Iris pigment epithelial cell (primary cell): ENCODE measurements at places on chromosomes 7 and 10.
A peak's percentile ranks its signal among the peaks of the same experiment; 100 is the strongest.

DNA sequence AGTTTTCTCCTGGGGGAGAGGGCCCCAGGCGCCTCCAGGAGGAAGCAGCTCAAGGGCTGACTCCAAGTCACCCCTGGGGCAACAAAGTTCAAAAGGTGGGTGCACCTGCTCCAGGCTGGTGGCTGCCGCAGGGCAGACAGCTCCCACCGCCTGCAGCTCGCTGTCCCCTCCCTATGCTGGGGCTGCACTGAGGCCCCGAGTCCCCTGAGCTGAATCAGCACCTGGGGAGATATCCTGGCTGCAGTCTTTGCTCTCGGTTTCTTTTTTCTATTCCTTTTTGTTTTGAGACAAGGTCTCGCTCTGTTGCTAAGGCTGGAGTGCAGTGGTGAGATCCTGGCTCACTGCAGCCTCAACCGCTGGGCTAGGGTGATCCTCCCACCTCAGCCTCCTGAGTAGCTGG is 183.4 kb downstream of the DNAJB6 start:
- no peak for DNase-seq

DNA sequence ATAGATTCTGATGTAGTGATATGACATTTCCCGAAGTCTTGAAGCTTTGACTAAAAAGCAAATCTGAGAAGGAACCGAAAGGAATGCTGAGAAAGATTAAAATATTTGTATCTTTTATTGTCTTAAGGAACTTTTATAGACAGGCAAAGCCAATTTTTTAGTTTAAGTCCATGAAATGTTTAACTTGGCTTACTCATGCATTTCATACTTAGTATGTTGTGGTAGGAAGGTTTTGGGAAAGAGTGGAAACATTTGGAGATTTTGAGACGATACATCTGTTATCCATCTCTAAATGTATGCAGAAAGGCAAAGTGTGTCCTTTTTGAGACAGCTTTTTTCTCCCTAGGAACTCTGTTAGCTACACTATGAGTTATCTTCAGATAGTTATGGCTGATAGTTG is 10.1 kb downstream of the TBC1D12 start:
- DNase-seq = no peak

DNA sequence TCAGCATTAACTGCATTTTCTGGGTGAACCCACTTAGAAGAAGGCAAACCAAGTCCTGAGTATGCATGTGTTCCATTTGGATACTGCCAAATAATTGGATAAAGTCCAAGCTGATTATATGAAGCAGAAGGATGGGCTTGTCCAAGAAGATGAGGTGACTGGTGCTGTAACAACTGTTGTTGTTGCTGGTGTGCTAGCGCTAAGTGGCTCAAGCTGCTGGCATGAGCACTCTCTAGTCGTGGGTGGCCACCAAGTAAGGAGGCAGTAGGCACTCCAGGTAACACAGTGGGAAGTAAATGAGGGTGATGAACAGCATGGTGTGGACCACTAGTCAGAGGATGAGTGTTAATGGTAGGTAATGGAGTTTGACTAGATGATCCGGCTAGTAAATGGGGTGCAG is 80.4 kb downstream of the NRBF2 start:
- no peak for DNase-seq

- no peak for DNase-seq
These were observed 8.2 kb upstream of the NDUFB2 start for GRCh38 chr7:140688341-140688740.

DNA sequence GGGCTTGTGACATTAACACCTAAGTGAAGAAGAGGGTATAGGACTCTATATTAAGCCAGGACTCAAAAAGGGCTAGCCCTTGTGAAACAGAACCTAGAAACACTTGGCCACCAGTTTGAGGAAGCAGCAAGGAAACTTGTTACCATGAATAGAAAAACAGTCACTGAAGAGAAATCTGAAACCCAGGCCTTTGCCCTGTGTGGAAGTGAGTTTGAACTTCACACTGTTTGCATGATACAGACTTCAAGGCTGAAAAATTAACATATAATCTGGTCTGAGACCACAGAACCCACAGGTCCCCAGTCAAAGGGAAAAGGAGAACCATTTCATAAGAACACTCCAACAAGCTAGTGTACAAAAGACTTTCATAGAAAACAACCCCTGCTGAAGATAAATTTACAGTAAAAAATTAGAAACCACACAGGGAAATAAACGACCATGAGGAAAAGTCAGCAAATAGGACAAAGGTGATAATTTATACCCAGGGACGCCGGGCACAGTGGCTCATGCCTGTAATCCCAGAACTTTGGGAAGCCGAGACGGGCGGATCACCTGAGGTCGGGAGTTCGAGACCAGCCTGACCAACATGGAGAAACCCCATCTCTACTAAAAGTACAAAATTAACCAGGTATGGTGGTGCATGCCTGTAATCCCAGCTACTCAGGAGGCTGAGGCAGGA is 76.1 kb downstream of the SKIDA1 start:
- DNase-seq = peak; percentile 8

DNA sequence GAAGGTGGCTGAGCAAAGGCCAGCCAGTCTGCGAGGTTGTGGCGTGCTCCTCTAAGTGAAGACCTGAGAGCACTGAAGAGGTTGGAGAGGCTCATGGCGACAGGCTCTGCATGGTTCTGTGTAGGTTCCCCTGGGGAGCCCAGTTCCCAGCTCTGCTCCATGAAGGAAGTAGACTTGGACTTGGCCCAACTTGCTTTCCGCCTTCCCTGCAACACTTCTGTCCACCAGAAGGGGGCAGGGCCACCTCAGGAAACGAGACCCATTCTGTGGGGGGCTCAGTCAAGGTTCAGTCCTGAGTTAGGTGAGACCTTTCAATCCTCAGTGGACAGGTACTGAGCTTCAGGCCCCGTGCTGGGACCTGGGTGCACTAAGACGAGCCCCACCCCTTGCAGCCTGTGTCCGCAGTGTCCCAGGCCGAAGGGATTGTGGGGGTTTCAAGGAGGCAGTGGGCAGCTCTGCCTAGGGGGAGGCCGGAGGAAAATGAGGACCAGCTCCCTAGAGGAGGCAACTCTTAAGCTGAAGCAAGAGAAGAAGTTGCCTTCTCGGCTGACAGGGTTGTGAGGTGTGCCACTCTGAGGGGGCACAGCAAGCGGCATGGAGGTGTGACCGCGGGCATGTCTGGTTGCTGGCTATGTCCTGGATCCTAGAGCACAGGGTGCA is 15.0 kb upstream of the PCBD1 start:
- peak; percentile 32 for DNase-seq

GRCh38 chr10:93126483-93127052 is 52.9 kb downstream of the CYP26A1 start:
- no peak for DNase-seq

DNA sequence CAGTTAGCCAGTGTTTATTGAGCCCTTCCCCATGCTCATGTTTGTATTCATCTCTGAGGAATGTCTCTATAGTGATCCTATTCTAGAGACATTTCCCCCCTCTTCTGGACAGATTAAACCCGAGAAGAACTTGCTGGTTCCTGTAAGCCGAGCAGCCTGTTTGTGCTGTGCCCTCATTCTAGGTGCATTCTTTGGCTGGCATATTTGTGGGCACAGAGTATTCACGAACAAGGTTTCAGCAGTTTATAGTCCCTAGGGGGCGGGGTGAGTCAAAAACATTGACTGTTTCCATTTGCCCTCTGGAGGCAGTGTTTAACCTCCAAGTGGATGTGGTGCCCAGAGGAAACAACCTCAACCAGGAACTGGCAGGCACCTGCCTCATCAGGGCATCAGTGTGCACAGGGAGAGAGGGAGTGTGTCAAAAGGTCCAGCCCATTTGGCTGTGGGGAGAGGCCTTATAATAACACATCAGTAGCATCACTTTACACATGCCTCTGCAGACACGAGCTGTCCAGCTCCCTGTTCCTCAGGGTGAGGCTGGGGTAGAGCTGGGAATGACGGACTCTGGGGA is 273.3 kb upstream of the LRGUK start:
- DNase-seq = peak; percentile 90

GRCh38 chr10:90788968-90789367 is 68.9 kb downstream of the HTR7 start:
- DNase-seq = no peak

DNA sequence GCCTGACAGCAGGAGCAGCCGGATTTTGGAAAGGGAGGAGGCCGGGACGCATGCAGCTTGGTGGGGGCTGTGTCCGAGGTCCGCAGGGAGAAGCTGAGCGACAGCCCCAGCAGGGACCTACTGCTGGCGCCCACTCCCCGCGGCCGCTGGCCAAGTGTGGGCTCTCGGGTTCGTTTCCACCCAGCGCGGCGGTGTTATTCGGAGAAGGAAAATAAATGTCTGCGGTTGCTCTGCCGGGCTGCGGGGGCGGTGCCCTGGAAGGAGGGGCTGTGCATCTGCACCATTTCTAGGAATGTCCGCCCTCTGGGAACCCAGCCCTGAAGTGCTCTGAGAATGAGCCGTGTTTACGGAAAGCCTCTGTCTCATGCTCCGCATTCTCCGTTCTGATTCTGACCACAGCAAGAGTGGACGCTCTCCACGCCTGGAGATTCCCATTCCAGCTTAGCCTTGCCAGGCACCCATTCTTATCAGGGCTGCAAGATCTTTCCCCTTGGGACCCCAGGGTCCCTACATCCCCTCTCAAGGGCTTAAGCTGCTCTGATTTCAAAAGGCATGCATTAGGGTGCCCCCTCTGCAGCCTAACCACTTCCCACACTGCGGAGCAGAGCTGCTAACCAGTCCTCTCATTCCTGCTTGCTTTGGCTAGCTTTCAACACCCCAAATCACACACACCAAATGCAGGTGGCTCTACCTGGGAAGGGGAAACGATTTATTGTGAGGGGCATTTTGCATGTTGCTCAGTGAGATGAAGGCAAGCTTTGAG is 256.6 kb upstream of the GLI3 start:
- peak; percentile 97 for DNase-seq

DNA sequence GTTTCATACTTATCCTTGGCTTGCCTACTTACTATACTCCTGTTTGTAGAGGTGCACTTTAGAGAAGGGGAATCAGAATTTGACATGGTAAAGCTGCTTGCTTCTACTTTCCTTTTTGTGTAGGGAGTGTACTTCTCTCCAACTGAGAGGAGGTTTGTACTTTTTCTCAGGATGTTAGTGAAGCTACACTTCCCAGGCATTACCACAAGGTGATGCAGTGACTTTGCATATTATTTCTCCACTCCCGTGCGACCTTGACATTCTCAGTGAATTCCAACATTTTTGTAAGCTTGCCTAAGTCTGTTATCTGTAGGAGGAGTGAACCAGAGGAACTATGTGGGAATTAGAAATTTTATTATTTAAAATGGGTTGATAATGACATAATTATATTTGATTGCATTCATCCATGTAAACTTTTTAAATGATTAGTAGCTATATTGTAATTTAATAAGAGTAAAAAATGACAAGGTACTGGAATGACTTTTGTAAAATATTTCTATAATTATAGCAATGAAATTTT is 5.2 kb downstream of the TAX1BP1 start:
- peak; percentile 84 for DNase-seq

GRCh38 chr7:16753932-16754855 is 639 bp downstream of the TSPAN13 start:
- peak; percentile 34 for DNase-seq

DNA sequence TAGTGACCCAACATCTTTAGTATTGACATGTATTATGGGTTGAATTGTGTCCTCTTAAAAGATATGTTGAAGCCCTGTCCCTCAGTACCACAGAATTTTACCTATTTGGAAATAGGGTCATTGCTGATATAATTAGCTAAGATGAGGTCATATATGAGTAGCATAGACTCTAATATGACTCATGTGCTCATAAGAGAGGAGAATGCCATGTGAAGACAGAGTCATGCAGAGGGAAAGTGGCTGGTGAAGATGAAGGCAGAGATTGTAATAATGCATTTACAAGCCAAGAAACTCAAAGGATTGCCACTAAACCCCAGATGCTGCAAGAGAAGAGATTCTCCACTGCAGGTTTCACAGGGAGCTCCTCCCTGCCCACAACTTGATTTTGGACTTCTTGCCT is 496.4 kb downstream of the KIF20B start:
- peak; percentile 75 for DNase-seq

- no peak for DNase-seq
These were observed 124.5 kb downstream of the POU6F2 start for GRCh38 chr7:39102234-39102633.

- DNase-seq = no peak
These were observed 6.4 kb upstream of the ZNF398 start for GRCh38 chr7:149140831-149141230.

- no peak for DNase-seq
These were observed 751.8 kb downstream of the KCNMA1 start for GRCh38 chr10:76885816-76886215.

DNA sequence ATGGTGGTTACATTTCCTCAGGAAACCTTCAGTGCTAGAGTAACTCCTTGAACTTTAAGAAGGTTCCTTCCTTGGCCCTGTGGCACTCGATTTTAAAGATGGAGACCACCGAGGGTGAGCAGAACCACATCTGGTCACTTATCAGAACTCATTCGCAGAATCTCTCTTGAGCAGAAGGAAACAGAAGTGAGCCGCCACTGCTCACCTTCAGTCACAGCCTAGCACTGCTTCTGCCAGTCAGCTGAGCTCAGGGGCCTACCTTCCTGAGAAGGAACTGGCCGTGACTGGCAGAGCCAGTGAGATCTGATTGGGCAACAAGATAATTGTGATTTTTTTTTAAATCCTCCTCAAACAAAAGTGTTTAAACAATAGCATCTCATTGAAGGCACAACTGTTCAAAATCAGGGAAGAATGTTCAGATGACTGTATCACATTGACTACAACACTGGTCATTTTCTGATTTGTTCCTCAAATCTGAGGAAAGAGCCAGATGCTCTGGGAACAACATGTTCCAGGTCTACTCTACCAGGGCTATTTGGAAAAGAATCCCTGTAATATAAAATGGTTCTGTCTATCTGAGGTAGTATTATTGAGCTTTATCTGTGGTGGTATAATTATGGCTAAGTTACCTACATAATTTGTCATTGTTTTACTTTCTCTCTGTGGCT is 2.7 kb upstream of the SYPL1 start:
- no peak for DNase-seq

GRCh38 chr7:47085491-47086275 is 496.2 kb downstream of the TNS3 start:
- DNase-seq = peak; percentile 58

DNA sequence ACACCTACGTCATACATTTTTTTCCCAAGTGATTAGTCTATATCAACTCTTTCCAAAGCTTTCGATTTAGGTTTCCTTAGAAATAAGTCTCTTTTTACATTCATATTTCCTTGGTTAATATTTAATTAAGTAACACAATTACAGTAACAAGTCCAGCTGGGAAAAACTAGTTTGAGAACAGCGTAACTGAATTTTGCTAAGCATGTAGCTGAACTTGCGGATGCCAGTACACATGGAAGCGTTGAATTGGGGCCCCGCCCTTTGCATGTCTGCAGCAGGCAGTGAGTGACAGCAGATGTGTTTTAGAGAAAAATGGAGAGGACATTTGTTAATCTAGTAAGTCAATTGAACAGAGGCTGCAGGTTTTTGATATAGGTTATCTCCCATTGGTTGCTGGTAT is 72.5 kb downstream of the TAF3 start:
- no peak for DNase-seq

DNA sequence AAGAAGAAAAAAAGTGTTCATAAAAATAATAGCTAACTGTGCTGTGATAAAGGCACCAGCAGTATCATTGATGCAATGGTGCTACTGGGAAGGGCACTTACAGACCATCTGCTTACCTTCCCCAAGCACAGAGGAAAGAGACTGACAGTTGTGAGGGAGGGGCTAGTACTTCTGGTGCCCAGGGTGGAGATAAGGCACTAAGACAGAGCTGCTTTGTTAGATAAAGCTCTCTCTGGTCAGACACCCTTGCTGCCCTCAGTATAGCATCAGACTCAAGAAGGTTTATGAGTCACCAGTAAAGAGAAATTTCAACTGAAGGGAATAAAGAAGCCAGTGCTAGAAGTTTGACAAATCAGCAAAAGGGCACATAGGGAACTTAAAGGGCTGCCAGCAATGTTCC is 325.6 kb downstream of the HPSE2 start:
- DNase-seq = no peak
